ENCODE measurements at places on chromosomes 7 and 10. TPM values are rescaled to one million over a fixed set of nuclear protein-coding genes. Genes with fewer than 3 reads are reported as not detected.

- DNase-seq = no peak
Measured at GRCh38 chr7:149856583-149856982, 17.2 kb upstream of the ATP6V0E2 start.

DNA sequence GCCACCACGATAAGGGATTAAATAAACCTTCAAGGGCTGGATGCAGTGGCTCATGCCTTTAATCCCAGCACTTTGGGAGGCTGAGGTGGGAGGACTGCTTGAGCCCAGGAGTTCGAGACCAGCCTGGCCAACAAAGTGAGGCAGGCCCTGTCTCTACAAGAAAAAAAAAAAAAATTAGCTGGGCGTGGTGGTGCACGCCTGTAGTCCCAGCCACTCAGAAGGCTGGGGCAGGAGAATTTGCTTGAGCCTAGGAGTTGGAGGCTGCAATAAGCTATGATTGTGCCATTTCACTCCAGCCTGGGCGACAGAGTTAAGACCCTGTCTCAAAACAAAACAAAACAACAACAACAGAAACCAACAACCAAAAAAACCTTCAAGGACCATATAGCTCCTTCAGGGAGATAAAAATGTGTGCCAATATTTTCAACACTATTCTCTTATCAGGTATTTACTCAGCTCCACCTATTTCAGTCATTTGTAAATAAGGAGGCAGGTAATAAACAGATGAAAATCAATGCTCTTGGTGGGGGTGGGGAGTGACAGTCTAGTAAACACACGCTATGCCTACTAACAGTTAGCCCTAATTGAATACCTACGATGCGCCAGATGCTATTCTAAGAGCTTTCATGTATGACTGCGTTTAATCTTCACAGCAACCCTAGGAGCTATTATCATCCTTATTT, 13.2 kb downstream of the BAIAP2L1 start:
- no peak for DNase-seq

DNA sequence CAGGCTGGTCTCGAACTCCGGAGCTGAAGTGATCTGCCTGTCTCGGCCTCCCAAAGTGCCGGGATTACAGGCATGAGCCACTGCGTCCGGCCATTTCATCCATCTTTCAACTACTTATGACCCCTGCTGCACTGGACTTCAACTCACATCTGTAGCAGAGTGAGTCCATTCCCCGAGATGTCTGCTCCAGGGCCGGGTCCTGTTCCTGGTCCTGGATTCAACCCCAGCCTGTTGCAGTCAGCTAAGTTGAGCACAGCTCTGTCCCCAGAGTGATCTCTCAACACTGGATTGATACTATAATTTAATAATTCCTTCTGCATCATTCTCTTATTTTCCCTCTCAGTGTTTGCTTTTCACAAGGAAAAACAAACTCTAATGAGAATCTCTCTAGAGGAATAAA, 25.8 kb downstream of the PRTFDC1 start:
- no peak for DNase-seq

DNA sequence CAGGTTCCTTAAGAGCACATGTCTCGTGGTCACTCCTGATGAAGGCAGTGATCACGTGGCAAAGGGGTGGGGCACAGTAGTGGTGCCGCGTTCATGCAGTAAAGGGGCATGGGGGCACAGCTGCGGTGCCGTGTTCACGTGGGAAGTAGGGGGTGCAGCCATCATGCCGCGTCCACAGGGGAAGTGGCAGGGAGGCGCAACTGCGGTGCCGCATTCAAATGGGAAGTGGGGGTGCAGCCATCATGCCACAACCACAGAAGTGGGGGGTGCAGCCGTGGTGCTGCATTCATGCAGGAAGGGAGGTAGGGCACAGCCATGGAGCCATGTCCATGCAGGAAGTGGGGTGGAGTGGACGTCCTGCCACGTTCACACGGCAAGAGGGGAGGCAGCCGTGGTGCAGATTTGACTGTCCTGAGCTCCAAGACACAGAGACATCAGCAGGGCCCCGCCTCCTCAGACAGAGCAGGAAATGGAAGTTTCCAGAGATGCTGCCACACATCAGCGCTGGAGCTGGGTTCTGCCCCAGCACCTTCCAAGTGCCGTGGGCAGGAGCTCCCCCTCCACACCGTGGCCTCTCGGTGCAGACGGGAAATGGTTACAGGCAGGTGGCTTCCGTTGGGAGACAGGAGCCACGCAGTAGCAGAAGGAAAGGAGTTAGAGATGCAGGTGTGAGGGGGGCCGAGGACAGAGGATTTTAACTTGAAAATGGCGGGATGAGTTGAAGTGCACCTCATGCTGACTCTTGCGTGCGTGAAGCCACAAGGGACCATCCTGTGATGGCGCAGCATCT, 95.0 kb upstream of the DDC start:
- peak; percentile 62 for DNase-seq

DNA sequence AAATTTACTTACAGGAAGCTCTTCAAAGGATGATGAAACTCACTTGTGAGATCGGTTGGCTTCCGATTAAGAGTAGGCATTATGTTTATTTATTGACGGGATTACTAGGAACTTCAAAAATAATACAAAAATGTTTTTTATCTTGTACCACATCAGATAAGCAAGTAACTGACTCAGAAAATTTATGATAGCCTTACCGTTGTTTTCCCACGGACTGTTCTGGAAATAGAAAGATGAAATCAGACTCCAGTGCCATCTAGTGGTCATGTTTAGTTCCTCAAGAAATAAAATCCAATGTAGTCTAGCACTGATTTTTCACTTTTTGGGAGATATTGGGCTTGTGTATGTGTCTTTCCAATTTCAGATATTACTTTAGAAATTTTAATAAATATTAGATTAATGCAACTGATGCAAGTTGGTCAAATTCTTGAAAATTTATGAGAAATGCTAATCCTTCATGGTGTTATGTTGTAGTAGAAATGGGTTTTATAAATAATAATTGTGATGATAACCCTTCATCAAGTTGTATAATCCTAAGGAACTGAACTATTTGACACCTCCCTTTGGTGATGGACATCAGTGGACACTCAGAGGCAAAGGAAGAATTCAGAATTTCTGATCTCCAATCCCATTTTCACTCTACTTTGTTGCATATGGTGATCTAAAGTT, 168.8 kb downstream of the TMEM26 start:
- DNase-seq = peak; percentile 64

- DNase-seq = no peak
Measured at GRCh38 chr10:63812501-63812900, 291.3 kb downstream of the REEP3 start.

GRCh38 chr10:22824520-22824919, 103.3 kb upstream of the ARMC3 start:
- no peak for DNase-seq

GRCh38 chr7:80977751-80978150, 58.9 kb upstream of the SEMA3C start:
- DNase-seq = no peak

GRCh38 chr7:95658676-95659075, 62.4 kb upstream of the PDK4 start:
- no peak for DNase-seq

GRCh38 chr10:103072276-103072675, 120.8 kb downstream of the NT5C2 start:
- DNase-seq = no peak

GRCh38 chr7:55569797-55570196, 2.5 kb downstream of the VOPP1 start:
- peak; percentile 54 for DNase-seq

- DNase-seq = no peak
Measured at GRCh38 chr7:125122173-125122572, 192.5 kb upstream of the POT1 start.

DNA sequence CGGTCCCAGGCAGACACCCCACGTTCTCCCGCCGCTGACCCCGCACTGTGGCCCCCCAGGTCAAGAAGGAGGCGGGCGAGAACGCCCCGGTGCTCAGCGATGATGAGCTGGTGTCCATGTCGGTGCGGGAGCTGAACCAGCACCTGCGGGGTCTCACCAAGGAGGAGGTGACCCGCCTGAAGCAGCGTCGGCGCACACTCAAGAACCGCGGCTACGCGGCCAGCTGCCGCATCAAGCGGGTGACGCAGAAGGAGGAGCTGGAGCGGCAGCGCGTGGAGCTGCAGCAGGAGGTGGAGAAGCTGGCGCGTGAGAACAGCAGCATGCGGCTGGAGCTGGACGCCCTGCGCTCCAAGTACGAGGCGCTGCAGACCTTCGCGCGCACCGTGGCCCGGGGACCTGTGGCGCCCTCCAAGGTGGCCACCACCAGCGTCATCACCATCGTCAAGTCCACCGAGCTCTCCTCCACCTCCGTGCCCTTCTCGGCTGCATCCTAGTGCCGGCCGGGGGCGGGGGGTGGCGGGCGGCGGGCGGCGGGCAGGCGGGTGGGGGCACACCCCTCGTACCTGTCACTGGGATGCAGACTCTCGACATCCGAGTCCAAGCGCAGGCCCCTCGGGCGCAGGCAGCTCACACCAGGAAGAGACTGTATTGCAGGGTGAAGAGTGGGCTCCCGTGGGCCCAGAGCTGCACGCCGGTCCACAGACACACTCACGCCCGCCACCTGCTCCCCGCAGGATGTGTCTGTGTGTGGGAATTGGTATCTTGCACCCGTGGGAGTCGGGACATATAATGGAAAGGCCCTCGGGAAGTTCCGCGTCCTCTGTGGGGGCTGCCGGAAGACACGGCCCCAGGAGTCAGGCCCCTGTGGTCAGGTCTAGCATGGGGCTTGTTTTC, 9.6 kb downstream of the MAFK start:
- no peak for DNase-seq

DNA sequence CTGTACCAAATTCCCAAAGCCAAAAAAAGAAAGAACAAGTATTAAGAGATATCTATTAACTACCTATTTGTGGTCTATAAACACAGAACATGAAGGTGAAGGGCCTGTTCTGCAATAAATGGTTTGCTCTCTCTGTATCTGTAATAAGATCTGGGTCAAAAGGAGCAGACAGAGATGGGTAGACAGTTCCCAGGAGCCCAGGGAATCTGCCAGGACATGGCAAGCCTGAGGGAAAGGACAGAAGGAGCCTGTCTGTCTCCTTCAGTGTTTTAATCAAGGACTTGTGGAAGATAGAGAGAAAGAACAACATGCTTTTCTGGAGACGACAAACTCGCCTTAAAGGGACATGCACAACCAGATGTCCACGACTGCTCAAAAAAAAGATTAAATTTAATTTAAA, 165.7 kb downstream of the ELMO1 start:
- no peak for DNase-seq

GRCh38 chr7:55568613-55569268, 3.6 kb downstream of the VOPP1 start:
- DNase-seq = no peak

GRCh38 chr10:63114031-63114814, 18.9 kb upstream of the NRBF2 start:
- no peak for DNase-seq

GRCh38 chr10:80323311-80323710, 33.2 kb downstream of the DYDC1 start:
- DNase-seq = no peak

- no peak for DNase-seq
Measured at GRCh38 chr10:73287441-73287840, 35.0 kb upstream of the MRPS16 start.

TRIM73 gene
- total RNA-seq = 18.3 TPM

NOBOX gene
- total RNA-seq = not detected

DENND2A gene
- not detected for total RNA-seq

PLPP4 gene
- not detected for total RNA-seq

LGI1 gene
- total RNA-seq = not detected

MYH16 gene
- total RNA-seq = not detected

PTPN20 gene
- total RNA-seq = 2.4 TPM

NEBL gene
- total RNA-seq = not detected

STEAP4 gene
- total RNA-seq = not detected

PPRC1 gene
- total RNA-seq = 36.3 TPM

IFT22 gene
- total RNA-seq = 7.3 TPM

All from B cell (primary cell).